Stimulated activated CD8-positive, alpha-beta memory T cell treated with anti-CD3 and anti-CD28 coated beads, Interleukin-7, amount 100 ng/mL, for 1 hour (primary cell): ENCODE measurements at places on chromosomes 6 and 20.

DNA sequence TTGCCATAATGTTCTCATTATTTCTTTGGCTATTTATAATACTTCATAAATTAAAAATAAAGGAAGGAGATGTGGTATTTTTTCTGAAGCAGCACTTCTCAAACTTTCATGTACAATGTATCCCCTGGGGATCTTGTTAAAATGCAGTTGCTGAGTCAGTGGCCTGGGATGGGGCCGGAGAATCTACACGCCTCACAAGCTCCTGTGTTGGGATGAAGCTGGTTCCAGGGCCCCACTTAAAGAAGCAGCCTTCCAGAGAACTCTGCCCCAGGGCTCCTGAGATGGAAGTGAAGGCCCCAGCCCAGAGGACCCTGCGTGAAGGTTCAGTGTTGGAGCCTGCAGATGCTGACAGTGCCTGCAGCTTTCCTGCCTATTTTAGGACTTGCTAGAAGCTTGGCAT, 40.1 kb upstream of the SLC23A2 start:
- DNase-seq, result no peak

DNA sequence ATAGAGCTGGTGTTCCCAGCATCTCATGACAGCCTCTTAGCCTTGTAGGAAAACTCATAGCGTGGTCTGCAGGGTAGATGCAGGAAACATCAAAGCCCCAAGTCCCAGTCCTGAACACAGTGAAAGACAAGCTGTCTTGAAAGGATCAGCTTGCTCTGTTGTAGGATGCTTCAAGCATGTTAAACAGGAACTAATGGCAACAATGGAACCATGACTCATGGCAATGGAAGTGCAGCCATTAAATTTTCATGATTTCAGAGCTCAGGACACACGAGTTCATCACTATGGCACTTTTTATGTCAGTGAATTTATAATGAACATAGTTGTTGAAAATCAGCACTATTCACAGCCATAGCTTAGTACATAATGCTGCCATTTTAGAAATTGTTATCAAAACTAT, 367.7 kb downstream of the KIF16B start:
- no peak for DNase-seq

DNA sequence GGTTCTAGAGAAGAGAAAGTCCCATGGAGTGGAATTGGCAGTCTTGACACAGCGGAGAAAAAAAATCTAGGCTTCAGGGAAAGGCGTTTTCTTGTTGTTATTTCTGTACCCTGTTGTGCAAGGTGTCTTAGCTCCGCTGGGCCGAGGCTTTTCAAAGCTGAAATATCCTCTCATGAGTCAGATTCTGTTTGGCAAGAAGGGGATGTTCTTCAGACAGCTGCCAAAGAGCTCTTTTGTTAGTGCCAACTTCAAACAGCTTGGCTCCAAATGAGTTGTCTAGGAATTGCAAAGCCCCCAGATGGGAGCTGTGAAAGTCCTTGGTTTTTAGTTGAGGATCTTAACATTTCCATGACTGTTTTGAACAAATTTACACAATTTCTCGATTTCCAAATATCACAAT, 45.6 kb downstream of the LRRN4 start:
- DNase-seq, result no peak

GRCh38 chr6:44023586-44024454, 103.4 kb downstream of the MRPL14 start:
- no peak for DNase-seq

DNA sequence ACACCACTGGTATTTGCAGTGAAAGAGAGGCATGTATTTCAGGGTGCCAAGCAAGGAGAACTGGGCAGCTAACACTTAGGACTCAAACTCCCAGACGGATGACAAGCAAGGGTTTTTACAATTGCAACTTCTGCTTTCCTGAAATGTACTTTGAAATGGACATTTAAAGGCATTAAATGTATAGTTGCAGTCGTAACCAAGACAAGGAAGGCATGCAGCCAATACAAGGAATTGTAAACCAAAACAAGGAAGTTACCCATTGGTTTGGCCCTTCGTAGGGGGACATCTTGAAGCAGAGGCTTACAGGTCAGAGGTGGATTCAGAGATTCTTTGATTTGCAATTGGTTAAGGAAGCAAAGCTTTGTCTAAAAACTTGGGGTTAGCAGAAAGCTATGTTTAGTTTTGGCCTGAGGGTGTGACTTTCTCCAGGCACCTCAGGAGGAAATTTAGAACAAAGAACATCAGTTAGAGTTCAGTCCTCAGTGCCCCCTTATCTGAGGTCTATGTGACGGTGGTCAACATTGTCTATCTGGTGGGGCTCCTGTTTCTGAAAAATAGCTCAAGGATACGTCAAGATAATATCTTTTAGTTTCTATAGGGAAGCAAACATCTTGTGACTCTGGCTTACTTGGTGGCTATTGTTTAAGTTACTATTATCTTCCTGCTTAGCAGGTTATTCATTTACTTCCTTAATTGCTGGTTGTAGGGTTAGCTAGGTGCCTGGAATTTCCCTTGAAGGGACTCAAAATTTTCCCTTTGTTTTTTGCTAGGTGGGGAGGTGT, 266.0 kb downstream of the CD83 start:
- DNase-seq, result no peak

DNA sequence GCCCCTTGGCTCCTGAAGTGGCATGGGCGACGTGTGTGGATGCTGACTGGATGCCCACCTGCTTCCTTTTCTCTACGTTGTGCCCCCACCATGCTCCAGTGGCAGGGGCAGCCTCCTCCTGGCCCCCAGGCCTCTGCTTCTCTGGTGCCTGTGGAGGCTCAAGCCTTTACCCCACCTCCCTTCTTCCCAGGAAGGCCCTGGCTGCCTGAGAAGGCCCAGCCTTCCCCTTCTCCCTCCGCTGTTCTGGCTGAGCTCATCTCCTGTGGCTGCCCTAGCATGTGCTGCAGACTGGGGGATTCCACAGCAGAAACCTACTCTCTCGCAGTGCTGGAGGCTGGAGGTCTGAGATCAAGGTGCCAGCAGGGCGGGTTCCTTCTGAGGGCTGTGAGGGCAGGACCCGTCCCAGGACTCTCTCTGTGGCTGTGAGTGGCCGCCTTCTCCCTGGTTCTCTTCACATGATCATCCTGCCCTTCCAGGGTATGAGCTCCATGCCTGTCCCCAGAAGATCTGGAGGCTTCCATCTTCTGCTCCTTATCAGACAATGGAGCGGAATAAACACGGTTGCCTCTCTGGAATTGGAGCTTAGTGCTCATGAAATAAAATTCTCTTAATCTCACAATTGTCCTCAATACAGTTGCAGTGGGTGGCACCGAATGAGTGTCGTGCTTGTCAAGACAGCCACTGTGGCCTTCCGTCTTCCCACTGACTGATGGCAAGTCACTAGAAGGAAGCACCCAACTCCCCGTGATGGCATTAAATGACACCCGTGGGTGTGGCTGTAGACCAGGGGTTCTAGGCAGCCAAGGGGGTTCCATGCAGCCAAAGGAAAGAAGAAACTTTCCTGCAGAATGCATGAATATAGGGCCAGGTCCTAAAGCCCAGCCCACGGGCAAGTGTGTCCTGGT, 25.1 kb downstream of the PHACTR3 start:
- DNase-seq, result no peak

DNA sequence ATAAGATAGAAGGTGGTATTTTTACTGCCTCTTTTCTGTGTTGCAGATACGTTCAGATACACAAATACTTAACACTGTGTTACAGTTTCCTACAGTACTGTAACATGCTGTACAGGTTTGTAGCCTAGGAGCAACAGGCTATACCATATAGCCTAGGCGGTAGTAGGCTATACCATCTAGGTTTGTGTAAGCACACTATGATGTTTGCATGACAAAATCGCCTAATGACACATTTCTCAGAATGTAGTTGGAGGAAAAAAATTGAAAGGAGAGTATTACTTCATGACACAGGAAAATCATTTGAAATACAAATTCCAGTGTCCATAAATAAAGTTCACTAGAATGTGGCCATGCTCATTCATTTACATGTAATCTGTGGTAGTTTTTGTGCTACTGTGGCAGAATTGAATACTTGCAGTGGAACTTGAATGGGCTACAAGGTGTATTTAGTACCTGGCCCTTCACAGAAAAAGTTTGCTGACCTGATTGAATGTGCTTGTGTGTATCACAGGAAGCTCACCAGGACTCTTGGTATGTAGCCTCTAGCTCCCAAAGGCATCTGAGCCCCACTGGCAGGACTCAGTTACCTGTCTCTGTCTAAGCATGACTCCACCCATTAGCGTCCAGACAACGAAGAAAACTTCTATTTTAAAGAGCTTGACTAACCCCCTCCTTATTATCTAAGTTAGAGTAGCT, 18.8 kb downstream of the TOP1 start:
- DNase-seq, result no peak

DNA sequence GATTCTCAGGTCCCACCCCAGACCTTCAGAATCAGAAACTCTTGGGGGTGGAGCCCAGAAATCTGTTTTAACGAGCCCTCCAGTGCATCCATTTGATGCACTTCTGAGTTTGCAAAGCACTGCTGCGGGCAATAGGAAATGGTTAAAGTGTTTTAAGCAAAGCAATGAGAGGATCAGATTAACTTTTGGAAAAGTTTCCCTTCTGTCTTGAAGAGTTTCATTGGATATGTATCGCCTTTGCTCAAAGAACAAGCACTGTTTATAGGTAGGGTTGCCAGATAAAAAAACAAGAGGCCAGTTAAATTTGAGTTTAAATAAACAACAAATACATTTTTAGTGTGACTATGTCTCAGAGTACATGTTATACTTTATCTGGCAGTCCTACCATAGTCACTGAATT, 226.0 kb downstream of the BMP7 start:
- no peak for DNase-seq

DNA sequence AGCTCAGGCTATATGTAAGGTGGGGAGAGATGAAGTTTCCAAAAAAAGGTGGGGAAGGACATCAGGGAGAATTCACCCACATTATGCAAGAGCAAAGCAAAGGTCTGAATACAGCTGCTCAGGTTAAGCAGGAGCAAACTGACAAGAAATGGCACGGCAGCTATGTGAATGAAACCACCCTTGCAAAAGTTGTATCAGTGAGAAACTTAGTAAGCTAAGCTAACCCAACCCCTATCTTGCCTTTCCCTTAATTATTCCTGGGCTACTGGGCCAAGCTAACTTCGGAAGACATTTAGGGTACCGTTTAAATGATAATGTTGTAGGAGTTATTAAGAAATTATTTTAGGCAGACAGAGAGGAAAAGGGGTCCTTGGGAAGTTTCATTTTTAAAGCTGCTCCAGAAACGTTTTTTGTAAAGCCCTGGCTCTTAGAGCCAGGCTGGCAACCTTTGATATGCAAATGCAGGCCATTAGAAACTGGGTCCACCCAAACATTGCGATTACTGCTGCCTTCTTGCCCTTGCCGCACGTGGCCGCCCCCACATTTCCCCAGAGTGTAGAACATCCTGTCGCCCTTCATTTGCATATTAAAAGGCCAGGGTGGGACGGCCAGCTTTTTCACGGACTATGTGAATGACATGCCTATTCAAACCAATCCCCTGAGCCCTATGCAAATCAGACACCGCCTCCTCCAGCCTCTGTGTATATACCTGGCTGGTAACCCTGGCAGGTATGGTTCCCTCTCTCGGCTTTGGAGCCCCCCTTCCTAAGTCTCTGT, 60.5 kb upstream of the SAMD5 start:
- DNase-seq, result no peak

- DNase-seq, result no peak
Observed at GRCh38 chr6:41306187-41306854, 19.8 kb upstream of the TREM1 start.

- no peak for DNase-seq
Observed at GRCh38 chr20:25247000-25247517, 826 bp upstream of the PYGB start.

DNA sequence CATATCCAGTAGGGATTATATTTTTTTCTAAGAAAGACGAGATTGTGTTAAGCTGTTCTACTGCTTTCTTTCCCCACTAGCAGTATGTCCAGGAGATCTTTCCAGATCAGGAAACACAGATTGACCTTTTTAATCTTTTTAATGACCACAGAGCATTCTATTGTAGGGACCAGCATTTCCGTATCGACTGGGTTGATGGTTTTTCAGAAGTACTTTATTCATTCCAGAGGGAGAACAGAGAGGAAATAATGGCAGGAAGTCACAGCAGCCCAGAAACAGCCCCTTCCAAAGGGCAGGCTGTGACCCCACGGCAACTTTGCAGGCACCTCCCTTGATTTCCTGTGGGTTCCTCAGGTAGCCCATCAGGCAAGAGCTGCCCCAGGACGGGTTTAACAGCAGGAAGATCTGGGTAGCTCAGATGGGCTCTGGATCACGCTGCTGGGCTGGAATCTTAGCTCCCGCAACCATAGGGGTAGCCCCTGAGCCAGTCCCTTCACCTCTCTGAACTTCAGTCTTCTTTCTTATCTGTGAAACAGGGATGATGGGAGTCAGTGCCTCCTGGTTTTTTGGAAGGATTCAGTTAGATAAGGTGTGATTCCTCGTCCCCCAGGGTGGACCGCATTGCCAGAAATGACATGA, 23.8 kb upstream of the CHMP4B start:
- DNase-seq, result no peak

- DNase-seq, result no peak
Observed at GRCh38 chr6:101935732-101936131, 542.2 kb downstream of the GRIK2 start.

DNA sequence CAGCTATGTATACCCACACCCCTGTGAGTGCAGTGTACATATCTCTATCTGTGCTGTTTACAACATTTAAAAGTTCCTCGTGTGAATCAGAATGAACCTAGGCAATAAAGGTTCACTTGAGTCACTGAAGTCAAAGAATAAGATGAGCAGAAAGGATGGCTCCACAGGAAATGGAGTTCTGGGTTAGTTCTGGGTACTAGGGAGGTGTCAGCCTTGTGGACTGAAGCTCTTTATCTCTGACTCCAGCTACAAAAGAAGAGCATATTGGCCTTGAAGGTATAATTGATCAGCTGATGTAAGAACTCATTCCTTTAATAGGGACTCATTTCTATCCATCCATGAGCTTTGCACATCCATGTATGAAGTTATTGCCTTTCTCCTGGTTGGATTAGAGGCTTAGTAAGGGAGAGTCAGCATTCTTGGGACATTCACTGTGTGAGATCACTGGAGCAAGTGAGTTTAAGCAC, 73.9 kb upstream of the BACH2 start:
- no peak for DNase-seq

DNA sequence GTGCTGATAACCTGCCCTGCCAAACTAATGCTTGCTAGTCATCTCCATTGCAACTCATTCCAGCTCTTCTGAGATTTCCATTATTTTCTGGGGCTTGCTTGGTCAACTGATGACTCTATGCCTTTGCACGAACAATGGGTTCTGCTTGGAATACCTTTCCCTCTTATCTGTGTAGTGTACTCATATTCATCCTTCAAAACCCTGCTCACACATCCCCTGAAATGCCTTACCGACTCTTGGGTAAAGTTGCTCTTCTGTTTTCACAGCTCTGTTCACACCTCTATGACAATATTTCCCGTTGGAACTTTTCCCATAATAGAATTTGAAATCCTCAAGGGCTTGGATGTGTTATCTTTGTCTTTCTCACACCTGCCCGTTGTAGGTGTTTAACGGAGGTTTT, 331.0 kb upstream of the SOX4 start:
- DNase-seq, result no peak

GRCh38 chr20:9660236-9660868, 146.0 kb downstream of the LAMP5 start:
- DNase-seq, result no peak
